ENCODE measurements at places on chromosomes 3 and 15.

- DNase-seq: no peak
Measured at GRCh38 chr3:191334346-191334893, 4.1 kb upstream of the UTS2B start.

DNA sequence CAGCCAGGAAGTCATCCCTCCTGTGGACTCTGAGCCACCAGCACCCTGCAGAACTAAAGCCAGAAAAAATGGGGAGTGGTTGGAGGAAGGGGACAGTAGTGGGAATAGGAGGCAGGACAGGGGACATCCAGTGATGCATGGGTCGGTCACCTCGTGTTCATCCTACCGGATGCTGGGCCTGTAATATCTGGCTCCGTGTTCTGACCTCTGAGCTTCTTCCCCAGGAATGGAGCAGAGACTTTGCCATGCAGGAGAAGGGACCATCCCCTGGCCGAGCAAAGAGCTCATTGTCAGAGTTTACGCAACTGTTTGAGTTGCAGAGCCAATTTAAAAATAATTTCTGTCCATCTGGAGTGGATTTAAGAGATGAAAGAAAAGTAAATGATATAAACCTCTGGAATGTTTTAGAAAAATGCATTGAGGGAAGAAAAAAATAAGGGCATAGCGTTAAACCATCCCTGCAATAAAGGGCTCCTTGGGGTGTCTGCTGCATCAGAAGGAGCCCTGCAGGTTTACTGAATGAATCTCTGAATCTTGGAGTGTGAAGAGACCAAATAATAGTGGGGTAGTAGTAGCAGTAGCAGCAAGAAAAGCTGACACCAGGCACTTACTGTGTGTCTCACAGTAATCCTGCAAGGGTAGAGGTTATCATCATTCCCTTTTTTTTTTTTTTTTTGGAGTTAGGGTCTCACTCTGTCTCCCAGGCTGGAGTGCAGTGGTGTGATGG, 70.9 kb downstream of the AAGAB start:
- no peak for DNase-seq

- no peak for DNase-seq
Measured at GRCh38 chr3:31892916-31893573, 88.0 kb downstream of the OSBPL10 start.

DNA sequence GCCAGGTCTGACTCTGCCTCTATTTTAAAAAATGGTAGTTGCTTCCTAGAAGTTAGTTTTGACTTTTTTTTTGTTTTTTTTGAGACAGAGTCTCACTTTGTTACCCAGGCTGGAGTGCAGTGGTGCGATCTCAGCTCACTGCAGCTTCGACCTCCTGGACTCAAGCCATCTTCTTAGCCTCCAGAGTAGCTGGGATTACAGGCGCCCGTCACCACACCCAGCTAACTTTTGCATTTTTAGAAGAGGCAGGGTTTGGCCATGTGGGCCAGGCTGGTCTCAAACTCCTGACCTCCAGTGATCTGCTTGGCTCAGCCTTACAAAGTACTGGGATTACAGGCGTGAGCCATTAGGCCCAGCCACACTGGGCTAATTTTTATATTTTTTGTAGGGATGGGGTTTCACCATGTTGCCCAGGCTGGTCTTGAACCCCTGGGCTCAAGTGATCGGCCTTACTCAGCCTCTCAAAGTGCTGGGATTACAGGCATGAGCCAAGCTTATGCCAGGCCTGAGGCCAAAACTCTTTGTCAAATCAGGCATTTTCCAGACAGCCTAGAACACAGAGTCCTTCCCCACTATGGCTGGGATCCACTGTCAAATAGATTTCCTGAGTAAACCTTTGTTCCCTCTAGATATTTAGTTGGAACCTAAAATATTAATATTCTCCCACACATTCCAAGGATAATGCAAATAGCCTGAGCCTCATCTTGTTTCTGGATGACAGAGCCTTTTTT, 13.7 kb downstream of the C3orf62 start:
- DNase-seq: no peak

DNA sequence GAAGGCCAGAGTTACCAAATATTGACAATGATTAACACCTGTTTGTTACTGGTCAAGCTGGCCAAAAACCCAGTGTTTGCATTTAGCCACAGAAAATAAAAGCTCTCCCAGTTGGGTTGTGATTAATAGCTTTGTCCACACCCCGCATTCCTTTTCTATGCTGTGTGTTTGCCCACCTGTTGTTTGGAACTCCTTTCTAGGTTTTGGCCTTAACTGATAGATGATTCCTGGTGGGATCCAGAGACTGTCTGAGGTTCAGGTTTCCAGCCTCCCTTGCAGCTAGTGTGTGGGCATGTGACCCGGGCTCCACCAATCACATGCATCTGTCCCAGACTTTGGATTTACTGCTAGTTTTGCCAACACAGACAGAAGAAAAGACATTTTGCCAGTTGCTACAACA, 83.8 kb downstream of the PTPRG start:
- DNase-seq: no peak

DNA sequence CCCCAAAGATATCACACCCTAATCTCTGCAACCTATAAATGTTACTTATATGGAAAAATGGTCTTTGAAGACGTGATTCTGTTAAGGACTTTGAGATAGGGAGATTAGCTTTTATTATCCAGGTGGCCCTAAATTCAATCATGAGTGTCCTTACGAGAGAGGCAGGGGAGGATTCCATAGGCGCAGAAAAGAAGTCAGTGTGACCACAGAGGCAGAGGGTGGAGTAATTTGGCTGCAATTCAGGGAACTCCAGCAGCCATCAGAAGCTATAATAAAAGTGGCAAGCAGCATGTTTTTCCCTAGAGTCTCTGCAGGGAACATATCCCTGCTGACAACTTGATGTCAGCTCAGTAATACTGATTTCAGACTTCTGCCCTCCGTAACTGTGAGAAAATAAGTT, 315.2 kb upstream of the ROBO2 start:
- DNase-seq: no peak

DNA sequence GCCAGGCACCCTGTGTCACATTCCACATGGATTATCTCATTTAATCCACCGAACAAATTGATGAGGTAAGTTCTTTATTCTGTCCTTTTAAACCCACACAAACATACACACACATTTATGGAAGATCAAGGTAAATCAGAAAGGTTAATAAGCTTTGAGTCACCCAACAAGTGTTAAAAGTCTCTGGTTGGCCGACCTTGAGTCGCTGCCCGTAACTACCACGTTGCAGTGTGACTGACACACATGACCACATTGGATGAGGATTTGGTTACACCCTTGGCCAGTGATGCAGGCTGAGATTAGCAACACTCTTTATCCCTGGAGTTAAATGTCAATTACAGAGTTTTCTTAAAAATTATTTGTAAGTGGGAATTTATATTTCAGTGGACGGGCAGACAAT, 19.2 kb downstream of the FOXP1 start:
- DNase-seq: no peak

- DNase-seq: no peak
Measured at GRCh38 chr3:17655743-17656142, 86.7 kb downstream of the TBC1D5 start.

DNA sequence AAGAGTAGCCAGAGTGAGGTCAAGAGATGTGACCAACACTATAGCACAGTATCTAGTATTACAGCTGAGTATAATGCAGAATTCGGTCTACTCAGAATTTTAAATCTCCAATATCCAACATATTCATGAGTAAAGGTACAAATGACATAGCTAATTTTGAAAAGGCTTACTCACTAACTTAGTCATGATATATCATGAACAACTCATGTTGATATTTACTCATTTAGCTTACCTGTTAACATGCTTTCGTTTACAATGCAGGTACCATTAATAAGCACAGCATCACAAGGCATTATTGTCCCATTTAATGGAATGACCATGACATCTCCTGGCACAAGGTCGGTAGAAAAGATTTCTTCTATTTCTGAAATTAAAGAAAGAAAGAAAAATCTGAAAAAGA, 36.9 kb downstream of the ATP13A3 start:
- no peak for DNase-seq

DNA sequence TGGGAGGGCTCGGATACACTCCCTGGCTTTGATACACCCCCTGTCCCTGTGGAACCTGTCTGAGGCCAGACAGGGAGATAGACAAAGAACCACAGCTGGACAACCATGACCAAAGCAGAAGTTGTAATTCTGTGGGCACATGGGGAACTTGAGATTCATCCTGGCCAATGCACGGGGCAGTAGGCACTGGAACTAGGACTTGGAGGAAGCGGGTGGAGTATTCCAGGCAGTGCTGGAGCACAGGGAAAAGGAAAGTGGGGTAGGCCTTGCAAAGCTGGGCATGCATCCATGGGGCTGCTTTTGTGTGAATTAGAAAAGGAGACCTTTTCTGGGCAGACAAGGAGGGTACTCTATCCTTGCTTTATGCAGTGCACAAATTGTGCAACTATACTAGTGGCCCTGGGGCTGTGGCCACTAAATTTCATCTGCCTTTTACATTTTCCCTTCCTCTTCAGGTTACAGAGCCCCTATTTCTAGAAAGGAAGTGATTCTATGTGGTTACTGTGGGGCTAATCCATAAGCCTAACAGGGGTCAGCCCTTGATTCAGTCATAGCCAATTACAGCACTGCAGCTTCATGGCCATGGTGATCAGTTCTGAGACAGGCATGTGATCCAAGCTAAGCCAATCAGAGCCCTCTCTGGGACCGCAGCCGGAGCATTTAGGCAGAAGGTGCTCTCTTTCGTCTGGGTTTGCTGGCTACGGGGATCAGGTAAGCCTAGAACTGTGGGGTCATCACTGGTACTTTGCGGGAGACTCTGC, 21.0 kb downstream of the CRABP1 start:
- no peak for DNase-seq

GRCh38 chr3:197356275-197356674, 57.9 kb upstream of the DLG1 start:
- no peak for DNase-seq

GRCh38 chr3:173732237-173732636, 334.7 kb downstream of the NLGN1 start:
- no peak for DNase-seq

- DNase-seq: no peak
Measured at GRCh38 chr15:73389971-73390544, 21.3 kb upstream of the HCN4 start.

- DNase-seq: no peak
Measured at GRCh38 chr3:171281256-171281992, 178.8 kb downstream of the TNIK start.

DNA sequence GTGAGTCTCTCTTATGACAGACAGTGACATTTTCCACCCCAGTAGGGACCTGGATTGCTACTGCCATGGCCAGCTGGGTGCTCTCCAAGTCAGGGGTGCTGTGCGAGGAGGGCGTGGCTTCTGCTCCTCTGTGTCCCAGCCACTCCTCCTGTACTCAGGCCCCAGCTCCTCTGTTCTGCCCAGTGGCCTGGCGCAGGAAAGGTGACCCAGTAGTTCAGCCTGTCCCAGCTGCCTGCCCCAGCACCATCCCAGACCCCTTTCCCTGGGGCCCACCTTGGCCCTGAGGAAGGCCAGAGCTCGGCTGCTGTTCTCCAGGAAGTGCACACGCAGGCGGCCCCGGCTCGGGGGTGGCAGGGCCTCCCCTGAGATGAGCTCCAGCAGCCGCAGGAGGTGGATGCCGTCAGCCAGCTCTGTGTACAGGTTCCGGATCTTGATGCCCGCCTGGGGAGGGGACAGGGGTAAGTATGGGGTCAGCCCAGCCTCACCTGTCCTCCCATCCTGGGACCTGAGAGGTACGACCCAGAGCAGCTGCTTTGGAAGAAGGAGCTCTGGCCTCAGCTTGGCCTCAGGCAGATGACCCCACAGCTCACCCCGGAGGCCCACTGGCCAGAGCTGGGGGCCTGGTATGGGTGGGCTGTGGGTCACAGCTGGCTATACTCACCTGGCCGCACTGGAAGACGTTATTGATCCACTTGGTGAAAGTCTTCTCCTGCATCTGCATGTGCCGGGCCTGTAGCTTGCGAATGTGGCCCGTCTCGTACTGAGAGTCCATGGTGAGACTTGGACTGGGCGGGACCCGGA, 1.0 kb downstream of the SPTBN5 start:
- peak; percentile 19 for DNase-seq

DNA sequence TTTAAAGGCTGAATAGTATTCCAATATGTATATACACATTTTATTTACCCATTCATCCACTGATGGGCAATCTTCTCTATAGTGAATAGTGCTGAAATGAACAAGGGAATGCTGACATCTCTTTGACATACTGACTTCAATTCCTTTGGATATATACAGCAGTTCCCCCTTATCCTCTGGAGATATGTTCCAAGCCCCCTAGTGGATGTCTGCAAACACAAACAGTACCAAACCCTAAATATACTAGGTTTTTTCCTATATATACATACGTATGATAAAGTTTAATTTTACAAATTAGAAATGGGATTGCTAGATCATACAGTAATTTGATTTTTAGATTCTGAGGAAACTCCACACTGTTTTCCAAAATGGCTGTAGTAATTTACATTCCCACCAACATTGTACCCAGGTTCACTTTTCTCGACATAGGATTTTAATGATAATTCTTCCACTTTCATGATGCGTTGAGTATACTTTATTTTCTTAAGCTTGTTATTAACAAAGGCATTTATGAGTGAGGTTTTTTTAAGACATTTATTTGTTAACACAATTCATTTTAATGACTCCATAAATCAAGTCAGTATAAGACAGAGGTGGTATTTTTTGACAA, 38.2 kb downstream of the VPS13C start:
- DNase-seq: no peak

DNA sequence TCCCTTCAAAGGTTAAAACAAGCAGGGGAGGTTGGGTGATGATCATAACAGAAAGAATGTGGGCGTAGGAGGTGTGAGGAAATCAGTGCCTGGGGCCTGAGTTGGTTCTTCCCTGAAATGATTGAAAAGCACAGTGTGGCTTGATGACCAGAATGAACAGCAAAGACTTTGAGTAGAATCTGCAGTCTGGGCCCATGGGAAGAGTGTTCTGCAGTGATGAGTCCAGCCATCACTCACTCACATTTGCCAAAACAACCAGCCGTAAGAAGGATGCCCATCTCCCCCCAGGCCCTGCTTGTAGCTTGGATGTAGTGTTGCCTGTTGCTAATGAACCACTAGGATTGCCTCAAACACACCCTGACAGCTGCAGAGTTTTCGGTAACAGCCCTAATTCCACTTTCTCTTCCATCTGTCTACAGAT, 67.9 kb downstream of the VGLL3 start:
- DNase-seq: no peak

- DNase-seq: no peak
Measured at GRCh38 chr3:35336601-35337000, 302.7 kb upstream of the ARPP21 start.

DNA sequence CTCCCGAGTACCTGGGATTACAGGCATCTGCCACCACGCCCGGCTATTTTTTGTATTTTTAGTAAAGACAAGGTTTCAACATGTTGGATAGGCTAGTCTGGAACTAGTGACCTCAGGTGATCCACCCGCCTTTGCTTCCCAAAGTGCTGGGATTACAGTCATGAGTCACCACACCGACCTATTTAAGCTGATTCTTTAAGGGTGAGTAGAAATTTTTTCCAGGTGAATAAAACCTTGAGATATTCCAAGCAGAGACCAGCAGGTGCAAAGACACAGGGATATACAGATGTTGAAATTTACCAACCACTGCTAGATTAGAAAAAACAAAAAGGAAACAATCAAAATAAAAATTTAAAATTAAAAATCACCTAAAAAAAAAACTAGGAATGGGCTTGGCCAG, 74.4 kb upstream of the CHRNB4 start:
- no peak for DNase-seq

All from T-helper 9 cell (primary cell).